Hepatocyte (in vitro differentiated cells): ENCODE measurements at places on chromosomes 1 and 21. TPM values are rescaled to one million over a fixed set of nuclear protein-coding genes. Genes with fewer than 3 reads are reported as not detected.

TINAGL1 gene
- 46.2 and 58.3 TPM in 2 replicates for total RNA-seq

OR6K3 gene
- total RNA-seq, result not detected in 2 replicates

OR2G6 gene
- total RNA-seq, result not detected in 2 replicates

CRNN gene
- total RNA-seq, result not detected in 2 replicates

HSF2BP gene
- total RNA-seq, result 1.4 and 2.1 TPM in 2 replicates

CATSPERE gene
- 1.0 and 1.7 TPM in 2 replicates for total RNA-seq

ASTN1 gene
- 0.44 and 1.1 TPM in 2 replicates for total RNA-seq

CLDN19 gene
- total RNA-seq, result 2.5 and 6.9 TPM in 2 replicates

OR10J1 gene
- not detected in 2 replicates for total RNA-seq

ADCY10 gene
- total RNA-seq, result 0.93 and 1.4 TPM in 2 replicates

CD1C gene
- not detected in 2 replicates for total RNA-seq

TMEM269 gene
- 0.32 and 0.40 TPM in 2 replicates for total RNA-seq

CFHR2 gene
- total RNA-seq, result 16.9 and 35.6 TPM in 2 replicates

TRPM2 gene
- total RNA-seq, result 0.24 and 0.50 TPM in 2 replicates

SLC44A5 gene
- 2.9 and 4.8 TPM in 2 replicates for total RNA-seq

DNA sequence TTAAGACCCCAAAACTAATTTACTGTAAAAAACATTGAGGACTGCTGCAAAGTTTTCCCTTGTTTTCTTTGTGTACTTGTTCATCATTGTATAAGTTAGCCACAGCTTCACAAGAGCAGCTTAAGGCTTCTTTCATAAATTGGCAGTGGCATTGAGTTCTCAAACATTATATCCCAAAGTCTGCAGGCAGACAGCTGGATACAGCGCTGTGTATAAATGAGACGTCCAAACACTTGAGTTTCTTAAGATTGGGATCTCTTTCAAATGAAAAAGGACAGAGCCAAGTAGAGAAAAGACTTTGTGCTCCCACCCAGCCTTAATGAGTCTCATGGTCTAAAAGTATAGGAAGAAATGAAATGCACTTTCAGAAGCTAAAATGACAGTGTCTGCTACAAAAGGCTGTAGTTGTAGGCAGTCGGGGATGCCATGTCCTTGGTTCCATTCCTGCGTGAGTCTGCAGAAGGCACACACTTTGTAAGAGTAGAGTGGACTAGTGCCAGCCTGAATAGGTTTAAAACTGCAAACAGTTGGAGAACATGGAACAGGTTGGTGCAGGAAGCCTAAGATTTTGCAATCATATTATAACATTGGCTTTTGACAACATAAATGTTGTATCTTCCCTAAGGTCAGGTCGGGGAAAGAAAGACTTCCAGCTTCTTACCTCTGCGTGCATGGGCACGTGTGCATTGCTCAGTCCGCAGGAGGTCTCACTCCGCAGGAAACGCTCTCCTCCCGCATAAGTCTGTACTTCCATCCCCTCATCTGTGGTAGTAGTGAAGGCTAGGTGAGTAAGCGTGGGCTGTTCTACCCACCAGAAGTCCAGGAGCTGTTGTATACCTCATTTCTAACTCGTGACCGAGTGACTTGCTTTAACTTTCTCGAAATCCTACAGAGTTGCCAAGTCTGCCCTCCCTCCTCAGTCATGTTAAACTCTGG, 94.4 kb downstream of the CD247 start:
- no peak for DNase-seq

DNA sequence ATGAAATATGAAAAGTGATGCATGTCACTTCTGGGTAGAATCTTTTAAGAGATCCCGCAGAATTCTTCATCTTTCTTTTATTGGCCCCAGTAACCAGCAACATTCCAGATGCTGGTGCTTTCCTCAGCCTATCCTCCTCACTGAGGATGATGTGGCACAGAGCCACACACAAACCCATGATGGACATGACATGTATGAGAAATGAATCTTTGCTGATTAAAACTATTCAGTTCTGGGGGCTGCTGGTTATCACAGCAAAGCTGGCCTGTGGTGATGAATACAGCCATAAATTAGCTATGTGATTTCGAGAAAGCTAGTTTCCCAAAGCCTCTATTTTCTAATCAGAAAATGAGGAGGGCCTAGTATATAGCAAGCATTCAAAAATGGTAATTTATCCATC, 8.3 kb upstream of the ERICH3 start:
- DNase-seq, result no peak

DNA sequence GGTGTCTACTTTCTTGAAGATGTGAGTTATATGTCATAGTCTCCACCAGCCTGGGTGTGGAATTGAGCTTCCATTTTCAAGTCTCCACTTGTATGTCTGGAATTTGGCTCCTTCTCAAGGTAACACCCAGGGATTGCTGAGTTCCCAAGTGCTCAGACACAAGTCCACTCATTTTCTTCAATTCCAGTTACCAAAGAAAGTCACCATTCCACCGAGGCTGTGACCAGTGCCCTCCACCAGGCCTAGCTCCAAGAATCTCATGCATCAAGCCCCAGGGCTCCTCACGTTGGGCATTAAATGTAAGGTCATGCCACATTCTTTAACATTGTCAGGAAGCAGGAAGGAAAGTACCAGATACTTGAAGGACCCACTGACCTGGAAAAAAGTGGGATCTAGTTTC, 2.4 kb upstream of the RAB4A start:
- no peak for DNase-seq

DNA sequence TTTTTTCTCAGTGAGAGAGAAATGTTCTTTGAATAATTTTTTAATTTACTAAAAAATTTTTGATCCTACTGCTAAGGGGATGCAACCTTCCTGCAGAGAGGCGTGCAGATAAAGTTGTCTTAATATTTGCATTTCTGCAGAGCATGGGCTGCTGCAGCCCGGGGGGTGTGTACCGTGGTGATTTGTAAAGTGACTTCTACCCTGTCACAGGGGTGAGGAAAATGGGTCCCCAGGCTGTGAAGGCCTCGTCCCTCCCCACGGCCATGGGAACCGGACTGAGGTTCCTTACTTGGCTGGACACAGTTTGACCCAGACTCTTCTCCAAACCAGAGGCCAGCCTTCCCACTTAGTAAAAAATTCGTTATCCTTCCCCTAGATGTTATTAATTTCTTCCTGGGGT, 9.5 kb upstream of the C1orf174 start:
- DNase-seq, result no peak

DNA sequence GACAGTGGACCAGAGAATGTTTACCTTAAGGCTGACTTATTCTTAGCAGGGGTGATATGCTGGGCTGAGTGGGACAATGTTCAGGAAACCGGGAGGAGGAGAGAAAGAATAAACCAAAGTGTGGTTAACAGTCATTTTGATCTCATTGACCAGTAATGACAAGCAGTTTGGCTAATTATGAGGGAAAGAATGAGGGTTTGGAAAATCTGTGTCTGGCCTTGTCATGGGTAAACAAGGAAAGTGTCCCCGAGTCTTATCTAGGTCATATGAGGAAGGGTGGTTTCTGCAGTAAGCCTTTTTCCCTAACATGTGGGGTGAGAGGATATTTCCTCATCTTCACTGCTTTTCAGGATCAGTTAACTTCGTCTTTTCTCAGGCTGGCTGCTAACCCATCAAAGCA, 155.0 kb downstream of the TPR start:
- DNase-seq, result no peak

DNA sequence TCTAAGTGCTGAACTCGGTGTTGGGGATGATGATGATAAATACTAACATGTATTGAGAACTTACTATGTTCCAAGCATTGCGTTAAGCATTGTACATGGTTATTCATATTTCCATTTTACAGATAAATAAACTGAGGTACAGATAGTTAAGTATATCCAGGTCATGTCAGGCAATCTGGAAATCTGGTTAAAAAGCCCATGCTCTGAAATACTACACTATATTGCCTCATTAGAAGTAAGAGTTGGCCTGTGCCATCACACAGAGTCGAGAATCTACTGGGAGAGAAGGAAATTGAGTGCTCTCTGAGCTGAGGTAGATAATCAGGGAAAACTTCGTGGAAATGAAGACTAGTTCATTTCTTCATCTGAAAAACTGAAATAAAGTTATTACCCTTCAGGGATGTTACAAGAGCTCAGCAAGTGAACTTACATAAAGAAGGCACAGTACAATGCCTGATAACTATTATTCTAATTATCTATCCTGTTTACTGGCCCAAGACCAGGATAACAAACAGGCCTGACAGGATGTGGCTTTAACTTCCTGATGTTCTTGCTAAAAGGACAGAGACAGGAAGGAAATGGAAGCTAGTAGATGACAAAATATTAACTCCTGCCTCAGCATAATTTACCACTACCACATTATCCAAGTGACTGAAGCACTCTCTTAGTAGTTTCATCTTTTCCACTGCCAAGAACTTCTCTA, 85.6 kb downstream of the EPS15 start:
- DNase-seq, result no peak

GRCh38 chr1:244137725-244138124, 86.6 kb downstream of the ZBTB18 start:
- no peak for DNase-seq

- no peak for DNase-seq
Observed at GRCh38 chr1:231720652-231721325, 94.2 kb downstream of the DISC1 start.

GRCh38 chr1:203216274-203217138, 13.0 kb downstream of the CHIT1 start:
- DNase-seq, result peak; percentile 82

- DNase-seq, result no peak
Observed at GRCh38 chr1:4730078-4730477, 75.7 kb downstream of the AJAP1 start.

DNA sequence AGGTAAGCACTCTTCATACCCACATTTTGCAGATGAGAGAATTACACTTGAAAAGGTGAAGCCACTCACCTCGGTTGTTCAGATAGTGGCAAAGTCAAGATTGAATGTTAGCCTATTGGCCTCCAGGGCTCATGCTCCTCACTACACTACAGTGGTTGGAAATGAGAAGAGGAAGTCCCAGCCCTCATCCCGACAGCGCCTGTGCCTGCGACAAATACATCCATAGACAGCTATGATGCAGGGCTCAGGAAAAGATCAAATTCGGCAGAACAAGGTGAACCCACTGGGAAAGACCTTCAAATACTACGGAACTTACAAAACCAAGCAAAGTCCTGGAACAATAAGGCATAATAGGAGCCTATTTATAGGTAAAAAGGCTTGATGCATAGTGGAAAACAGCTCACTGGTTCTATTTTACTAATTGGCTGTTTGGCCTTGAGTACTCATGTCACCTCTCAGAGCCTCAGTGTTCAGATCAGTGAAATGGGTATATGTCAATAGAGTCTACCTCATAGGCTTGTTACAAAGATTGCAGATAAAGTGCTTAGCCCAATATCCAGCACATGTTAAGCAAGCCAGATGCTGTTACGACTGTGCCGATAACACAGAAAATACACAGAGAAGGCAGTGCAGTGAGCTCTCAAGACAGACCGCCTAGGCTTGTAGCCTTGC, 3.5 kb downstream of the SPOCD1 start:
- no peak for DNase-seq

- no peak for DNase-seq
Observed at GRCh38 chr1:77100875-77101274, 118.4 kb downstream of the PIGK start.

DNA sequence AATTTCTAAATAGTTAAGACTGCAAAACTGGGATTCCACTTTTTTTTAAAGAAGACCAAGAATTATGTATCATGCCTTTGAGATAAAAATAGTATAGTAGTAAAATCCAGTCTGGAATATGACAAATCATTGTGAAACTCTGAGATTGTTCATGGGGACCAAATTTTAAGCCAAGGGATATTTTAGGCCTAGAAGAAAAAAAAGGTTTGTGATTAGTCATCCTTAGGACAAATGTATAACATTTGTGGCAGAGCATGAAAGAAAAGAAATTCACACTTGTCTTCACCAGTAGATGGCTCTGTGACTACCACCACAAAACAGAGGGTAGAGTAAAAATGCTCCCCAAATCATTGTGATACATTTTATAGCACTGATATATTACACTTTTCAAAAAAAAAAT, 226.1 kb downstream of the KCTD3 start:
- no peak for DNase-seq

DNA sequence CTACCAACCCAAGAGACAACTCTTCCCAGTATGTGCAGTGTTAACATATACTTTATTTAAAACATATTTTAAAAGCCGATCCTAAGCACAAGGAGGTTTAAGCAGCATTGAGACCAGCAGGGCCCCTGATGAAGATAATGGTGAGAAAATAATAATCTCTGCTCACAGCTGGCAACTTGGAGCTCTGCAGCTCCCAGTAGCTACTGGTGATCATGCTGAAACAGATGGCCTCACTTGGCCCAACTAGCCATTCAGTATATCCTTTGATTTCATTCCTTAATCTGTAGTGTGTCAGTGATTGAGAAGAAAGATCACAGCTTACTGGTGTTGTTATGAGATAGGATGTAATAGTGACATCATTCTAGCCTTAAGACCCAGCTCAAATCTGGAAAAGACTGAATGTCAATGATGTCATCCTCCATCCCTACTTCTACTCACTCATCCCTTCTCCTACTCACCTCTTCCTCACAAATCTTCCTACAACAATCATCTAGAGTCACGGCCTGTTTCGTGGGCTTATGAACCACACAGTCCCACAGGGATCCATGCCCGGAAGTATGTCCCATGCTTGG, 817.9 kb downstream of the PLA2G4A start:
- no peak for DNase-seq

- DNase-seq, result peak; percentile 70
Observed at GRCh38 chr1:236608930-236609726, 4.8 kb upstream of the HEATR1 start.

- DNase-seq, result no peak
Observed at GRCh38 chr1:84370831-84371394, 27.4 kb upstream of the DNASE2B start.

DNA sequence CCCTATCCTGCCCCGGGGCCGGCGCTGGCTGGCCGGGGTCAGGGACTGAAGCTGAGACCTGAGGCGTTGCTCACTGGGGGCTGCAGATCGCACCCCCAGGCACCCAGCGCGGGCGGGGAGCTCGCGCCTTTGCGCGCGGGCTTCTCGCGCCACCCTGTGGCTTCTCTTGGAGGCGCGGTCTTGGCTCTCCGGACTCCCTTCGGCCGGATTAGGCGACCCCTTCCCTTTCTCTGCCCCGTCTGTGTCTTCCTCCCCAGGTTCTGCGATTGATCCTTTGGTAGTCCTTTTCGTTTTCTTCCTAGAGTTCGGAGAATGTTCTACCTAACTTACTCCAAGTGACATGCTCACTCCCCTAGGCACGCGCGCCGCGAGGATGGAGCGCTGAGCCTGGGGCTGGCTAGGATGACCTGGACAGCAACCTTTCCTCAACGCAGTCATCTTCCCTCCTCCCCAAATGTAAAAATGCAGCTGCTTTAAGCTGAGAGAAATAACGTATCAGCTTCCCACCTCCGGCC, 495 bp upstream of the NTRK1 start:
- peak; percentile 61 for DNase-seq
